ENCODE measurements at places on chromosomes 5 and 9.

DNA sequence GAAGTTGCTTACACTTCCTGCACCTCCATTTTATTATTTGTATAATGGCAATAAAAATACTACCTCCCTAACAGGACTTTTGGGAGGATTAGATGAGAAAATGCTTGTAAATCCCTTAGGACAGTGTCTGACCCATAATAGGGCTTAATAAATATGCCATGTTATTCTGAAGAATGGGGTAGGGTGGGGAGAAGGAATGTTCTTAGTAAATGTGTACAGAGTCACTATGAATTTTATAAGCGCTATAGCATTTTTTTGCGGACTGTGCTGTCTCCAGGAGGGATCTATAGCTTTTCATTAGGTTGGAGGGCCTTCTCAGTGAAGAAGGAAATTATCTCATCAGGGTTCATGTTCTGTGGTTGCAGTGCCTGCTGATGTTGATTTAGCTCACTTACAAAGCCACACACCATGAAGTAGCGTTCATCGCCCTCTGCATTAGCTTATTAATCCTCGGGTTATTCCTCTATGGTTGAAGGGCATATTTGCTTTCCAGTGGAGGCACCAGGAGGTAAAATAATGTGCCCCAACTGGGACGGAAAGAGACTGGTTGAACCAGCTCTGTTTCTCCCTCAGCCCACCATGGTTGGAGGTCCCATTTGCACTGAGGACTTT lies 497.1 kb downstream of the ARHGEF28 start:
- no peak for DNase-seq

DNA sequence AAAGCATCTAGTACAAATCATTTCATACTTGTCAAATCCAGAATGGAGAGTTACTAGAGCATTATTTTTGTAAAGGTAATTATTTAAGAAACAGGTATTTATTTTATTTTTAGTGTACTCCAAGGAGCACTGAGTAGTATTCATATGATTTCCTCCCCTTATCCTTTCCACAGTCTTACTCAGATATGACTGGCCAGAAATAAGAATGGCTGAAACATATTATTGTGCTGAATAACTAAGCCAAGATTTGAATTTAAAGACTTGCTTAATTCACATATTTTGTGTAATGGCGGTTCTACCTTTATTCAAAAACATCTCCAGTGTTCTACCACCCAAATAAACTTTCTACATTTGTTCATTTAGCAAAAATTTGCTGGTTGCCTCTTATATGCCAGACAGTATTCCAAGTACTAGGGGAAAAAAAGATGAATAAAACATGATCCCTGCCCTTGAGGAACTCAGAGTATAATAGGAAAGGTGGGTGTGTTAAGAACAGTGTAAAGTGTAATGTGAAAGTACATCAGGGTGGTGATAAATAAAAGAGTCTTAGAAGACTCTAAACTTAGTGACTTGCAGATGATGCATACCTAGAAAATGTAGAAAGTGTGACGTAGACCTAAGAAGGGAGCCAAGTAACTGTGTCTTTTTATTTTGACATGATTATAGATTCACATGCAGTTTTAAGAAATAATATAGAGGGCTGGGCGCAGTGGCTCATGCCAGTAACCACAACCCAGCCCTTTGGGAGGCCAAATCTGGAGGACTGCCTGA lies 110.4 kb upstream of the GRHPR start:
- DNase-seq: peak; percentile 47

DNA sequence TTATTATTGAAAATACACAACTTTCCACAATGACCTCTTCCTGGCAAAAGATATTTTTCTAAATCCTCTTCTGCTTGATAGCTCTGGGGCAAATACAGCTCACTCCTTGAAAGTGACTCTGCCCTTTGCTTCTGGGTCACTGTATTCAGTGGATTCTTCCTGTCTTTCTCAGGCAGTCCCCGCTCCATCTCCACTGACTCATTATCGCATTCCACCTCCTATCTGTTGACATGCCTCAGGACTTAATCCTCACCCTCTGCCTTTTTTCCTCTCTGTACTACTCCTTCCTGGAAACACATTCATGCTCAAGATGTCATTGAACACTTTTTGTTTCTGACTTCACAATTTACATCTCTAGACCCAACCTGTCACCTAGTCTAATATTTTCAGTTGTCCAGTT lies 8.4 kb upstream of the RGS7BP start:
- no peak for DNase-seq

- DNase-seq: no peak
Measured at GRCh38 chr9:126615245-126615790, 1.6 kb downstream of the LMX1B start.

DNA sequence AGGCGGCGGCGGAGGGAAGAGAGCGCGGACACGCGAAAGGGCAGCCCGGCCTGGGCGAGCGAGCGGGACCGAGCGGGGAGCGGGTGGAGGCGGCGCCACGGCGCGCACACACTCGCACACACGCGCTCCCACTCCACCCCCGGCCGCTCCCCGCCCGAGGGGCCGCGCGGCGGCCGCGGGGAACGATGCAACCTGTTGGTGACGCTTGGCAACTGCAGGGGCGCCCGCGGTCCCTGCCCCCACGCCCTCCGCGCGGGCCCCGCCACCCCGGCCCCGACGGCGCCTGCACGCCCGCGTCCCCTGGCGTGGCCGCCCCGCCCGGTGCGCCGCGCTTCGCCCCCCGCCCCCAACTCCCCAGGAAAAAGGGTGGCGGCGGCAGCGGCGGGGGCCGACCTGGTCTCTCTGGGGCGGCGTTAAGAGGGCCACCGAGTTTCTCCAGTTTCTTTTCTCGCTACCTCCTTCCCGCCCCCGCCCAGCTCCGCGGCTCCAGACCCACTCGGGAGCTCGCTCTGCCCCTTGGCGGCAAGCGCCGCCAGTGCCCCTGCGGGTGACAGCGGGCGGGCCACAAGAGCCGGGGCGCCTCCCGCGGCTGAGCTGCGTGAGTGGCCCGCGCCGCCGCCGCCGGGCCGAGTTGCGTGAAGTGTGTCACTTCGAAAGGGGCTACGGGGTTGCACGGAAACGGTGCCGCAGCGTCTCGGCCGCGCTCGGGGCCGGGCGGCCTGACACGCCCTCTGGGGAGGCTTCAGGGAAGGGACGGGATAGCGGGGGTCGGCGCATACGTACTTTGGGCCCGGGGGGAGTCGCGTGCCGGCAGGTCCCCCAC lies at the start of gene NR3C1:
TSS of gene NR3C1 (minus strand) at position 94 of the 823 bp plus-strand sequence. CDS start 2,847 bp downstream, outside the sequence.
- DNase-seq: peak; percentile 93

- no peak for DNase-seq
Measured at GRCh38 chr5:53389093-53389492, 91.3 kb upstream of the FST start.

DNA sequence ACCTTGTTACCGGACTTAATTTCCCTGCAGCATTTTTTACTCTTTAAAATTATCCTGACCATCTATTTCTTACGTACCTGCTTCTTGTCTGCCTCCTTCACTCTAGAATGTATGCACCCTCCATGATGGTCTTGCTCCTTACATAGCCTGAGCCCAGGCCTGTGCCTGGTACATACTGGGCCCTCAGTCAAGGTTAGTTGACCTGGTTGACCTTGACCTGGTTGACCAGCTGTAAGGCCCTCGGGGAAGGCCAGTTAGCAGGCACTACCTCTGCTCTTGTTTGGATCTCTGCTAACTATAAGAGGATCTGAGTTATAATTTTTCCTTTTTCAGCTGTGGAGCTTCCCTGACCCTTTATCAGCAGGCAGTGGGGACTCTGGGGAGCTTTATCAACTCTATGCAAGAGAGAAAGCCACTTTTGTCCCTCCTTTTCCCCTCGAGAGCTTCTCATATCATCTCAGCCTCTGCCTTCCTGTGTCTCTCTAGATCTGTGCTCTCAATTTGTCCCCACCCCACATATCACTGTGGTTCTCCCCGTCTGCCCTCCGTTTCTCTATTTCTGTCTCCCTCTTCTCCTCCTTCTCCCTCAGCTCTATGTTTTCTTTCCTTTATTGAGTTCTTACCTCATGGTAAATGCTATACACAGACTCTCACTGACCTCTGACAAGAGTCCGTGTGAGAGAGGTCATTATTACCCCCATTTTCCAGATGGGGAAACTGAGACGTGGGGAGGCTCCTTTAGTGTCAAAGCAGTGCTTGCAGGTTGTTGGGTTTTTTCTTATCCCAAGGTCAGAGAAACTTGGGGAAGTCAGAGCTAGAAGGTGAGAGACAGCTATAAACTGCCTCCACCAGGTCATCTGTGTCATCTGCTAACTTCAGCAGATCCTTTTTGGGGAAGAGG lies 28.6 kb downstream of the SPRY4 start:
- no peak for DNase-seq
